ENCODE measurements at places on chromosomes 7 and 10.

GRCh38 chr10:30185341-30185740 is 126.0 kb upstream of the JCAD start:
- no peak for DNase-seq

DNA sequence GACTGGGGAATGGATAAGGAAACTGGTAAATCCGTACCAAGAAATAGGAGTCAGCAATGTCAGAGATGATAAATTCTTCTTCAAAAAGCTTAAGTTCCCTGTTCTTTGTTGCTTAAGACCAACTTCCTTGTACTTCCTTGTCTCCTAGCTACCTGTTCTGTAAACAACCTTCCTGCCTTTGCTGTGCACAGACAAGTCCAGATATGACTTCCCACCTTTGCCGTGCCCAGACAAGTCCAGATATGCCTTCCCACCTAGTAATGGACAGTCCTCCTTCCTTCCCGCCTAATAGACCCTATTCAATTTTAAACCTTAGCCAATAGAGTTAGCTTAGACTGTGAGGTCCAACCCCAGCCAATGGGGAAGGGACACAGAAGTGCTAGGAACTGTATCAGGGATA is 2.5 kb upstream of the ZNF33A start:
- no peak for DNase-seq

GRCh38 chr10:107544706-107545520 is 380.4 kb upstream of the SORCS1 start:
- DNase-seq = no peak

DNA sequence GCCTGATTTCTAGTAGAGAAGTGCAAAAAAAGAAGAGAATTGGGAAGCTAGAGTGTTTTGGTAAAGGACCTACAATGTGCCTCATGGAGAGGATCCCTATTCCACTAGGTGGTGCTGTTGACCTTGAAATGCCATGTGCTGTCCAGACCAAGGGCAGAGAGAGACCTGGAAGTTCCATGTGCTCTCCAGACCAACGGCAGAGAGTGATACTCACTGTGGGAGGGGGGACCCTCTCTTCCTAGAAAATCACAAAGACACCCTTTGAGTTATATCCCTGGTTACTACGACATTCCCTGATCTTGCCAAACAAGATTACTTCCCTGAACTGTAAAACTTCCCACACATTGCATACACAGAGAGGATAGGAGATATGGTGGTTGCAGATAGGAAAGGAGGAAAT is 212.7 kb upstream of the ZNF804B start:
- no peak for DNase-seq

- peak; percentile 14 for DNase-seq
These were observed 498.3 kb downstream of the CCSER2 start for GRCh38 chr10:84826704-84827103.

DNA sequence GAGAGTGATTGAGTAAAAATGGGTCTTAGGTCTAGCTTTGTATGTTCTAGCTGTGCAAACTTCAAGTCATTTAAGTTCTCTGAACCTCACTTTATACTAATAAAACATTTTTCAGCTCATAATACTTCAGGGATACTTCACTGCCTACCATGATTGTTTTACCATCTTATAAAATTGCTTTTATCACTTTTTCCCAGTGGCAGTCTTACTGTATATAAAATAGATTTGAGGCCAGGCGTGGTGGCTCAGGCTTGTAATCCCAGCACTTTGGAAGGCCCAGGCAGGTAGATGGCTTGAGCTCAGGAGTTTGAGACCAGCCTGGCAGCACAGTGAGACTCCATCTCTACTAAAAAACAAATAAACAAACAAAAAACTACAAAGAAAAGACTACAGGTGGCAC is 17.4 kb downstream of the FGL2 start:
- no peak for DNase-seq

GRCh38 chr10:65204999-65205398 is 1683.8 kb downstream of the REEP3 start:
- no peak for DNase-seq

DNA sequence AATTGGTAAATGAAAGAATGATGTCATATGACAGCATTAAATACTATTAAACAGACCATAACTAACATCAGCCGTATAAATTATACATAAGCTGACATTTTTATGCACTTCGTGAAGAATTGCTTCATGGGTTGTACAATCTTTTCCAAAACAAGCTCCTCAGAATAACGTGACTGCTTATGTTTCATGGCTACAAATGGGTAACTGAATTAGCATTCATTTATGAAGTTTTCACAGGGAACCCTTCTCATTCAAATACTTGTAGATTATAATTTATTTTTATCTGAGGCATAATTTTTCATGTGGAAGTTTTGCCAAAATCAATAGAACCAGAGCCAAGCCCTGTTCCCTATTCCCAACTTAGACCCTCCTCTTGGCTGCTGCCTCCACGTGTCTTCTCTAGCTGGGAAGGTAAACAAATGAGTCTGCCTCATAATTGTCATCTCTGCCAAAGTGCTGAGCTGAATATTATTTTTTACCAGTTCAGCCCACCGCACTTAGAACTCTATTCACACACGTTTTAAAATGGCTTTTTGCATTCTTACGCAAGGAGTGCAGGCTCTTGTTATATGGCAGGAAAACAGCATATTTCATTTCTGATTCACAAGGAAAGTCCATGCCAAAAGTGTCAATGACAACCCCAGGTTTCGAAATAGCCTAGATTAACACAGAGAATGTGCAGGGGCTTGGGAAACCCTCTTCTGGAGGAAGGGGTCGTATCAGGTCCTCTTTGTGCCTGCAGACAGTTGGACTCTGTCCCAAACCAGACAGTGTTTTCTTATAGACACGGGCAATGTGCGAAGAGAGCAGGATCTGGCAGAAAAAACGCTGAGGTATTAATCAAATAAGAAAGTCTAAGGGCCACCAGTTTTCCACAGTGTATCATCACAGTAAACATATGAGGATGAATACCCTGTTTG is 370.7 kb upstream of the MGMT start:
- peak; percentile 63 for DNase-seq

DNA sequence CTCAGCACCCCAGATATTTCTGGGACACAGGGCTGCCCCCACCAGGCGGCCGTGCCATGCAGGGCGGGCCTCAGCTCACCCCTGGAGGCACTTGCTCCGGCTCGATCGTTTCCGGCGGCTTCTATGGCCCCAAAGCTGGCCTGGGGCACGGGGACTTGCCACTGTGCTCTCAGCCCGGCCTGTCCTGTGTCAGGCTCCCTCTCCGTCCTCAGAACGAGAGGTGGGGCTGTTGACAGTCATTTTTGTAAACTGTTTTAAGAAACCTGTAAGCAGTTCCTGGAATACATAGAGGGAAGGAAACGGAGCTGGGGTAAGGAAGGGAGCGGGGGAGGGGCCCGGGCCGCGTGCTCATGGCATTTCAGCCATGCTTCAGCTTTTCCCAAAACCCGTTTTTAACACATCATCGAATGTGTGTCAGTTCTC is 30.7 kb upstream of the PRKAR1B start:
- DNase-seq = no peak

GRCh38 chr10:95761939-95762492 is 6.1 kb downstream of the ENTPD1 start:
- no peak for DNase-seq

DNA sequence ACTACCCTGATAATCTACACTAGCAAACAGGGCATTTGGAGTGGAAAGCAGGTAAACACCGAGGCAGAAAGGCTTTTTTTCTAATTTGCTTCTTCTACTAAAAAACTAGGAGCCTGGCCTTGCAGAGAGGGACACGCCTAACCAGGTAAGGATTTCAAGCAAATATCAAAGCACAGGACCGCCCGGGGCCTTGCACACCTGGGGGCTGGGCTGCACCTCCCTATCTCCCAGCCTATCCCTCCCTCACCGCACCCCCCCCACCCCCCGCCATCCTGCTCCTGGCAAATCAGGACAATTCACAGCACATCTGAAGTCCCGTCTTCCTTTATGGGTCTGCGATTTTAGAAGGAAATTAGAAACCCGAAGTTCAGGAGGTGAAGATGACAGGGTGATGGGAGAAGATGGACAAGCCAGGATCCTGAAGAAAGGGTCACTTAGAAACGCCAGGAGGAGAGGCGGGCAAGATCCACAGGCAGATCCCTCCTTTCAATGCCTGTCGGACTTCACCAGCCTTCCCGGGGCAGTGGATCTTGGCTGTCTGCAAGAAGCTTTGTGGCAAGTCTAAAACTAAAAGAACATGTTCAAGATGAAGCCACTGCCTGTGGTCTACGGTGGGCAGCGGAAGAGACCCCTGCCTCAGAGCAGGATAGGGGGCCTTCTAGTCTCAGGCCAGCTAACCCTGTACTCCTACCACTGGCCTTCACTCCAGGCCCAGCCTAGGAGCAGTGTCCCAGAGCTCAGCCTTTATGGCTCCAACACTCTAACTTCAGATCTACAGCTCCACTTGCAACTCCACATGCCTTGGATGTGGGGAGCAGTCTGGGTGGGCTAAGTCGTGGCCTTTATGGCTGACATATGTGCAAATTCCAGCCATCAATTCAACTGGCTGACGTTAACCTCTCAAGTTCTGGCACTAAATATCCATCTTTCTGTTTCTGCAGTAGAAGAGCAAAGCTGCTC is 43.9 kb downstream of the TNS3 start:
- DNase-seq = peak; percentile 72

- no peak for DNase-seq
These were observed 3.3 kb upstream of the MAP3K8 start for GRCh38 chr10:30430544-30431298.

- no peak for DNase-seq
These were observed 175.0 kb upstream of the LYZL2 start for GRCh38 chr10:30804478-30805055.

GRCh38 chr7:69700331-69700730 is 102.1 kb downstream of the AUTS2 start:
- no peak for DNase-seq

DNA sequence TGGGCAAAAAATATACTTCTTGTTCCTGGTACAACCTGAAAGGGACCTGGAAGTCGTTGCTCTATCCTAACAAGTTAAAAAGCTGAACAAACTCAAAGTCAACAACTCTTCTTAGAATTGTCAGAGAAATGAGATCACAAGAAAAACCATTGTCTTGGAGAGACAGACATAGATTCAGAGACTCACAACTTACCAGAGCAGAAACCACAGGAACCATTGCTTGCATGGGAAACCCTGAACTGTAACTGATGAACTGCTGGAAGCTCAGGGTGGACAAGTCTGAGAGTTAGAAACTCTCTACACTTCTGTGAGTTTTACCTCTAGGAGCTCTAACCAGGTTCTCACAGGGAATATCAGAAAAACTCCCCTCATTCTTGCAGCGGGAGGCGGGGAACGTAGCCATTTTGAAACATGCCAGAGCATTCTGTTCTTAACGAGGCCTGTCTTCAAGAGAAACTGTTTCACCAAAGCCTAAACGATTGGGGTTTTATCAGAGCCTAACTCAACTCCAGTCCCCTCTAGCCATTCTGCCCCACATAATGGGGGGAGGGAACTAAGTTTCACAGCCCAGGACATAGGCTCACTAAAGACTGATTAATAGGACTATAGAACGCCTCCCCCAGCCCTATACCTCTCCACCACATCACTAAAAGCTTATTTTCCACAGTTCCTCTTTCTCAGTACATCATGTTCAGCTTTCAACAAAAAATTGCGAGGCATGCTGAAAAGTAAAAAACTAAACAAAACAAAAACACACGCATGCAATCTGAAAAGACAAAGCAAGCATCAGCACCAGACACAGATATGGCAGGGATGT is 12.0 kb upstream of the GSDME start:
- DNase-seq = no peak

DNA sequence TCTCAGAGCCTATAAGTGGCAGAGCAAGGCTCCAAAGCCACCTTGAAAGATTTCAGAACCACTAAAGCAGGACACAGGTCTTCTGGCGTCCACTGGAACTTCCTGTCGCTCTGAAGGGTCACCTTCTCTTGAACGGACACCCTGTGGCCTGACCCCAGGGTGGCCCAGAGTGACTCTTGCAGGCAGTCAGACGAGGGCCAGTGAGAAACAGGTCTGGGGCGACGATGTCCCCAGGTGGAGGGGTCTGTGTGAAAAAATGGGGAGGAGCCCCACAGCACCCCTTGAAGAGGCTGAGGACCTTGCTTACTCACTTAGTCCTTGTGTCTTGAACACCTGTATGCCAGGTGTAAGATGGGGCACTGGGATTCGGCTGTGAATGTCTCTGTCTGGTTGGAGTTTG is 946 bp upstream of the RASGEF1A start:
- DNase-seq = no peak

GRCh38 chr10:96044736-96045135 is 1.4 kb downstream of the CCNJ start:
- DNase-seq = peak; percentile 55

Measured in mesenchymal stem cell (in vitro differentiated cells and primary cell).